ENCODE measurements at places on chromosomes 5 and 9. TPM values are rescaled to one million over a fixed set of nuclear protein-coding genes. Genes with fewer than 3 reads are reported as not detected.

RNF180 gene
- total RNA-seq, result 8.9 TPM

HTR4 gene
- total RNA-seq, result 0.83 TPM

PITX1 gene
- 3.2 TPM for total RNA-seq

PIP5K1B gene
- total RNA-seq, result 9.9 TPM

F2RL2 gene
- total RNA-seq, result 0.26 TPM

CTXN3 gene
- not detected for total RNA-seq

LHX6 gene
- total RNA-seq, result 2.0 TPM

SH3PXD2B gene
- total RNA-seq, result 73.2 TPM

OR13F1 gene
- total RNA-seq, result not detected

PRLR gene
- total RNA-seq, result 72.1 TPM

FAM153A gene
- total RNA-seq, result 14.2 TPM

CARD6 gene
- total RNA-seq, result 30.5 TPM

C1QTNF2 gene
- 0.52 TPM for total RNA-seq

GLDC gene
- not detected for total RNA-seq

MSH3 gene
- 14.4 TPM for total RNA-seq

TICAM2 gene
- total RNA-seq, result 6.0 TPM

LCN9 gene
- not detected for total RNA-seq

LECT2 gene
- total RNA-seq, result not detected

PCDHGA11 gene
- total RNA-seq, result 4.9 TPM

ANKRD18B gene
- total RNA-seq, result not detected

RNF183 gene
- not detected for total RNA-seq

TIMD4 gene
- total RNA-seq, result not detected

KLHL3 gene
- 23.1 TPM for total RNA-seq

CA9 gene
- total RNA-seq, result 1.1 TPM

DDX4 gene
- not detected for total RNA-seq

SPOCK1 gene
- 90.2 TPM for total RNA-seq

TJP2 gene
- total RNA-seq, result 72.7 TPM

IFNK gene
- not detected for total RNA-seq

PCDHB4 gene
- total RNA-seq, result 1.3 TPM

GPSM1 gene
- total RNA-seq, result 22.1 TPM

ADRB2 gene
- 1.4 TPM for total RNA-seq

OBP2B gene
- not detected for total RNA-seq

FAM221B gene
- not detected for total RNA-seq

PRRX2 gene
- total RNA-seq, result 2.4 TPM

TAF11L13 gene
- not detected for total RNA-seq

TERT gene
- 0.29 TPM for total RNA-seq

BSPRY gene
- 5.2 TPM for total RNA-seq

C9 gene
- 0.18 TPM for total RNA-seq

MSMP gene
- total RNA-seq, result 2.0 TPM

DRD1 gene
- total RNA-seq, result under 0.01 TPM

ARID3C gene
- not detected for total RNA-seq
